ENCODE measurements at places on chromosomes 1 and 21.

DNA sequence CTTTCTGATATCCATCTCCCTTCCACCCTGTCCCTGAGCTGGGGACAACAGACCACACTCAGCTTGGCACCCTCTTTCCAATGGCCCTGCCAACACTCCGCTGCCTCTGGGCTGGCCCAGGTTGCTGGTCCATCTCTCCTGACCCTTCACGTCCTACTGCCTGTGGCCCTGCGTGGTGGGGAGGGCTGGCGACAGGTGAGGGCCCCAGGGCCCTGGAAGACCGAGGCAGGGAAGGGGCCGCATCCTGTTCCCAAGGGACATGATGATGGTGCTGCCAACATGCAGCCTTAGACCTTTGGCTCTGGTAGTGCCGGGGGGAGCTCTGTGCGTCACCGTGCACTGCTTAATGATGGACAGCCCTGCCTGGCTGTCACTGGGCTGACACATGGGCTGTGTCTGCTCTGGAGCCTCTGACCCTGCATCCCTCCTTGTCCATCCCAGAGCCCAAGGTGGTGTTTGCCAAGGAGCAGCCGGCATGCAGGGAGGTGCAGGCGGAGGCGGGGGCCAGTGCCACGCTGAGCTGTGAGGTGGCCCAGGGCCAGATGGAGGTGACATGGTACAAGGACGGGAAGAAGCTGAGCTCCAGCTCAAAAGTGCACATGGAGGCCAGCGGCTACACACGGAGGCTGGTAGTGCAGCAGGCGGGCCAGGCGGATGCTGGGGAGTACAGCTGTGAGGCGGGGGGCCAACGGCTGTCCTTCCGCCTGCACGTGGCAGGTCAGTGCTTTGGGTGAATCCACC is 65.2 kb downstream of the OBSCN start:
- DNase-seq: no peak

DNA sequence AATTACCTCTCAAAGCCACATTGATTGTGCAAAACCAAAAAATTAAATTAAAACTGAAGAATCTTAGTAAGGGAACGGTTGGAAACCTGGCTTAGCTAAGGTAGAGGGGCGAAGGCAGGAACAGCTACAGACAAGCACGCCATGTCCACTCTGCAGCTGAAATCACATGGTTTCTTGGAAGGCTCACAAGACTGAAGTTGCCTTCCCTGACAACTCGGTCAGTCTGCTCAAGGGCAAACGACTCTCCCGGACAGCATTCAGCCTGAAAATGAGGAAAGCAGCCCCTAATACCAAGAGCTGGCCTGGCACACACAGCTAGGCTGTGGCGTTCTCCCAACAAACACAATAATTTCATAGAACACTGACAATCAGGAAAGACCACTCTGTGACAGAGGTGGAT is 22.7 kb upstream of the BECN2 start:
- no peak for DNase-seq

GRCh38 chr1:32194984-32195383 is 5.4 kb upstream of the CCDC28B start:
- DNase-seq: no peak

GRCh38 chr1:151907363-151908139 is 1.8 kb downstream of the THEM4 start:
- DNase-seq: no peak

DNA sequence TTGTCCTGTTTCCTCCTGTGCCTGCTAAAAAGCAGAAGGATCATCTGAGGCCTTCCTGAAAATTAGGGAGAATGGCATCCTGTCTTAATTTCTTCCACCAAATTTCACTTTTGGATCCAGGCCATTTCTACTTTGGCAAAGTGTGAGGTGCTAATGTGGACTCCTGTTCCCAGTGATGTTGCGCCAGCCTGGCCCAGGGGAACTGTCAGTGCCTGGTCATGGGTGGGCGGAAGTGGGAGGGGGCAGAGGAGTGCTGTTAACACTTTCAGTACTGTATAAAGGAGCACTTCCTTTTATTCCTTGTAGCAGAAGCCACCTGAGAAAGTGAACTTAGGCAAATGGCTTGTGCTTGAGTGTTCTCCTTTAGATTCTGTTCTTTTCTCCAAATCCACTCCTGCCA is 19.9 kb downstream of the ELAPOR1 start:
- DNase-seq: no peak

DNA sequence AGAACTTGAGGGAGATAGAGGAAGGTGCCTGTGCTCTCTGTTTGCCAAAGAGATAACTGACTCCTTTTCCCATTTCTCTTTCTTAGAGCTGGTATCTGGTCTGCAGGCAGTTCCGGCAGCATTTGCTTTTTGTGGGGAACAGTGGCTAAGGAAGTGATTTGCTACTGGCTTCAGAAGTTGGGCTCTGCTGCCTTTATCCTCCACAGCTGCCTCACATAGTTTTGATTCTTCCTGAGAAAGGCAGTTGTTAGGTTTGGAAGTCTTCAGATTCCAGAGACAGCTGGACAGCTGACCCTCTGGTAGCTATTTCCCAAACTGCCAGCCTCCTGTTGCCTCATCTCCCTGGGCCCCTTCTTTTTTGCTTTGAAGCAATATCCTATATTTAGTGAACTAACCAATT is 62.6 kb upstream of the MACF1 start:
- DNase-seq: peak; percentile 90

DNA sequence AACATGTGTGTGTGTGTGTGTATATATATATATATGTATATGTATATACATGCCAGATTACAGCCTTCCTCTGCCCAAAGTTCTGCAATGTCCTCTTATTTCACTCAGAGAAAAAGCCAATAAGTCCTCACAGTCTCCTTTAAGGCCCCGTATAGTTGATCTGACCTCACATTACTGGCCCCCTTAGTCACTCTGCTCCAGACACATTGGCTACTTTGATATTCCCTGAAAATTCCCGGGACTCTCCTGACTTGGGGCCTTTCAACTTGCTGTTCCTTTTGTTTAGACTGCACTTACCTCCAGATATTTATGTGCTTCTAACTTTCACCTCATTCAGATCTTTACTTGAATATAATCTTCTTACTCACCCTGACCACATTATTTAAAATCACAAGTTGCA is 4.2 kb upstream of the BSDC1 start:
- DNase-seq: peak; percentile 34

DNA sequence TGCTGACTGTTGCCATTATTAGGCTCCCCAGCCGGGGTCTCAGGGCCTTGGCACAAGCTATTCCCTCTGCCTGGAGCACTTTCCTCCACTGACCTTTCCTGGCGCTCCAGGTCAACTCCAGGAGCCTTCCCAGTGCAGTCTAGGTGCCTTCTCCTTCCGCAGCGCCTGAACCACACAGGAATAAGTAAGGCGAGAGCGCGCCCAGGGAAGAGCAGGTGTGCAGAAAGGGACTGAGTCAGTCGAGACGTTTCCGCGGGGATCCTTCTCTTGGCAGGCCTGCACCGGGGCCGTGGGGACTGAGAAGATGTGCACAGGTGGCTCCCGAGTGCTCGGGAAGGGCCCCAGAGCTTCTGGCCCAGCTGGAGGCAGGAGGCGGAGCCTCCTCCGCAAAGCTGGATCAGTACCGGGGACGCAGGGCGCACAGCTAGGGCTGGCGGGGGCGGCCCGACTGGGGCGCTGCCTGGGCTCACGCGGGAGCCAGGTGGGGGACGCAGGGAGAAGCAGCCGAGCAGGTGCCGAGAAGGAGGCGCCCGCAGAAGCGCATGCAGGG is 765 bp upstream of the BMP8A start:
- no peak for DNase-seq

DNA sequence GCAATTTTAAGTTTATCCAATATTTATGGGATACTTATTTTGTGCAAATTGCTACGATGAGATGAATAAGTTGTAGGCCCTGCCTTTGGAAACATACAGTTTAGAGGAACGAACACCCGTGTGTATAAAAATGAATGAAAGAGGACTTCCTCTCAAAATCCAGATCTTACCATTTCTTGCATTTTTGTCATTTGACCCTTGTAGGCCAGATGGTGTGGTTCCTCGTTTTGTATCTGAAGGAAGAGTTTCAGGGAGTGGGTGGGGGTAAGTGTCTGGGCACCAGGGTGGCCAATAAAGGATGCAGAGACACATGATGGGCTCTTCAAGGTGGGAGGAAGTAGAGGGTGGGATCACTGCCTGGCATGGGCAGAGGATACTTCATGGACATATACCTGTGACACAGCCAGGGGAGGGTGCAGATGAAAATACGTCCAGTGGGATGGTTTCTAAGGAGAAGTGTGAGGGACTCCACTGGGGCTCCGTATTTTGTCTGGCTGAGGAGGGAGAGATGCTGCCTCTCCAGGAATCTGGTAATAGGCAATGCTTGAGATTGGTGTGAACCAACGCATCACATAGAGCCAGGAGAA is 14.4 kb downstream of the MAPKAPK2 start:
- DNase-seq: no peak

DNA sequence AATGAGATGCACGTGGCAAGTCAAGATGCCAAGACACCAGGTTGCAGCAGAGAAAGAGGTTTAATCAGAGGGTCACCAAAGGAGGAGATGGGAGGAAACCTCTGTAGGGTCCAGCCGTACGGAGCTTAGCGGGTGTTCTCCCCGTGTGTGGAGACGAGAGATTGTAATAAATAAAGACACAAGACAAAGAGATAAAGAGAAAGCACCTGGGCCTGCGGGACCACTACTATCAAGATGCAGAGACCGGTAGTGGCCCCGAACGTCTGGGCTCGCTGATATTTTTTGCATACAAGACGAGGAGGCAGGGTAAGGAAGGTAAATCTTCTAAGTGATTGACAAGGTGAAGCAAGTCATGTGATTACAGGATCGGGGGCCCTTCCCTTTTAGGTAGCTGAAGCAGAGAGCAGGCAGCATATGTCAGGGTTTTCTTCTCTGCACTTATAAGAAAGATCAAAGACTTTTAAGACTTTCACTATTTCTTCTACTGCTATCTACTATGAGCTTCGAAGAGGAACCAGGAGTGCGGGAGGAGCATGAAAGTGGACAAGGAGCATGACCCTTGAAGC is 41.2 kb upstream of the TDRD10 start:
- DNase-seq: no peak

DNA sequence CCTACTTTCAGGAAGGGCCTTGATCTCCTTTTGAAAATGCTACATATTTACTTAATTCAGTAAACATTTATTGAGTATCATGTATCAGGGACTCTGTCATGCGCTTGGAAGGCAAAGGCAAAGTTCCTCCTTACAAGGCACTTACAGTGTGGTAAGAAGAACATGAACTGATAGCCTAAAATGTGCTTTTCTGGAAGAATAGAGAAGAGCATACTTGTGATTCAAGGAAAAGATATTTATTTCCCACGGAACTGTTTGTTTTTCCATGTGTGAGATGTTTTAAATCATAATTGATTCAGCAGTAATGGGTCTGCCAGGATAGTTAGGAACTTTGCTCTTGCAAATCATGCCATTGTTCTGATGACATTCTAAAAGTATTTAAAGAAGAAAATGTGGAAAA is 110.1 kb upstream of the ZNHIT6 start:
- peak; percentile 88 for DNase-seq

GRCh38 chr1:150549496-150550221 is 451 bp downstream of the ADAMTSL4 start:
- DNase-seq: peak; percentile 48

GRCh38 chr1:232211149-232211548 is 418.8 kb downstream of the SIPA1L2 start:
- no peak for DNase-seq

GRCh38 chr1:172515927-172516326 is 17.0 kb upstream of the SUCO start:
- no peak for DNase-seq

DNA sequence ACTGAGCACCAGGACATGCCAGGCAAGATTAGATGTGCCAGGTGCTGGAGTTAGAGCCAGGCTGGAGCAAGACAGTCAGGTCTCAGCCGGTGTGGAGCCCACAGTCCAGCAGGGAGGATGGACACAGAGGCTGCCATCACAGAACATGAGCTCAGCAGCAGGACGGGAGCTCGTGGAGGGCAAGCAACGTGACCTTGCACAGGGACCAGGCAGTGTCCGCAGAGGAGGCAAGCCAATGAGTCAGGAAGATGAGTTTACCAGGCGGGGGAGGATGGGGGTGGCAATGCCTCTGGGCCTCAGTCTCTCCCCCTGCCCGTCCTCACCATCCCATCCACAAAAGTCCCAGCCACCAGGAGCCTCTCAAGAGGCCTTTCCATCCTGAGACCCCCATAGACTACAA is 20.7 kb upstream of the ZC3H12A start:
- no peak for DNase-seq

GRCh38 chr1:162019446-162019845 is 4.2 kb downstream of the OLFML2B start:
- no peak for DNase-seq

DNA sequence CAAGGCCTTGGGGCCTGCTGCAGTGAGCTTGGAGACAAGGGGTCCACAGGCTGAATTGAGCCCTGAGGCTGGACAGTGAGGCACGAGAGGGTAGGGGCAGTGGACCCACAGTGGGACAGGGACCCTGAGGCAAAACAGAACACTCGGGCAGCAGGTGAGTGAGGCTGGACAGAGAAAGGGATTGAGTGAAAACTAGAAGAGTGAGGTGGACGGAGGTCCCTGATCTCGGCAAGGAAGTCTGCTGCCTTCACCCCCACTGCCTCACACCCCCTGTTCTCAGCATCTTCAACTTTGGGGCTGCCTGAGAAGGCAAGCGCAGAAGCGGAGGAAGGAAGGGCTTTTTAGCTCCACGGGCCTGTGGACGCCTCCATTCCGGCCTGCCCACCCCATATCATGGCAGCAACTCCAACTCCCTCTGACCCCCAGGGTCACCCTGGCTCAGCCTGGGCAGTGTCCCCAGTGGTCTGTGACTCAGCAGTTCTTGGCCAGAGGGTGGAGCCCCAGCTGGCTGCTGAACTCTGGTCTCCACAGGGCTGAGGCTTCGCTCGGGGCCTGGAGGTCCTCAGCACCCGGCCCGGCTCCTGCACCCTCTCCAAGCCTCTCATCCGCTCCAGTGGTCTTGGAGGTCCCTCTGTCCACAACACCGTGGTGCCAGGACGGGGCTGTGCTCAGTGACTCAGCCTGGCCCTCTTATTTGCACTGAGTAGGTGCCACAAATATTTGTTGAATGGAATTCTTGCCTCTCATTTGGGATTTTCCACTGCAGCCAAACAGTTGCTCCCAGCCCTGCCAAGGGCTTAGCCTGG is 60.0 kb upstream of the EPS8L3 start:
- DNase-seq: peak; percentile 66

- no peak for DNase-seq
Measured at GRCh38 chr1:225412803-225413351, 15.0 kb downstream of the LBR start.

Data from EH (cell line).